ENCODE measurements at places on chromosomes 16 and 17. TPM values are rescaled to one million over a fixed set of nuclear protein-coding genes. Genes with fewer than 3 reads are reported as not detected.

DNA sequence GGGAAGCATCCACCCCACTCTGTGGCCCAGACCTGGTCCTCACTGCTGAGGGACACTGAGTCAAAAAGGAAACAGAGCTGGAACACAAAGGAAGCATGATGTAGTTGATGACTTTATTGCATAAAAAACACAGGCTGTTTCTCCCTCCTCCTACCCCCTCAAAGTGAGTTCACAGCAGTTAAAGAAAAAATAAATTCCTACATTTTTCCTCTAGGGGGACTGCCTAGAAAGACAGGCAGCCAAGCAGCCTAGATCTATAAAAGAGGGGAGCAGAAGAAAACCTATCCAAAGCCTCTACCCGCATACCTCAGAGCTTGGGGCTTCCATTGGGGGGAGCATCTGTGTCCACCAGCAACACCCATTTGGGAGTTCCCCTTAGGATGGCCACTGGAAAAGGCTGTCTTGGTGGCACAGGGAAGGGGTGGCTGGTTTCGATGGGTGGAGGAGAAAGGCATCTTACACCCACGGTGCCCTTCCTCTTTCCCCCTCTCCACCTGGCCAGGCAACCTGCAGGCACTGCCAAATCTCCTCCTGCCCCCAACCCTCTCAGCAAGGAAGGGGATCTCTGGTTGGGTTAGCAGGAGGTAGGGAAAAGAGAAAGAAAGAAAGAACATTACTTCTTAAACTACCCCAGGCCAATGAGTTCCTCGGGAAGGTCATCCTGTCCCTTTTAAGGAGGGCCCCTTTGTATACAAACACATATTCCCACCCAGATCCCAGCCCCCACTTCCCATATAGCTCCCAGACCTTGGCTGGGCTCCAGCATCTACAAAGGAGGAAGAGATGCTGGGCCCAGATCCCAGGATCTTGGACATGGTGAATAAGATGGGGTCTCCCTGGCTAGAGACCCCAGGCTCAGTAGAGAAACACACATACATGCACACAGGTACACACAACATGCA lies 4.0 kb upstream of the SCRN2 start:
- DNase-seq: no peak

DNA sequence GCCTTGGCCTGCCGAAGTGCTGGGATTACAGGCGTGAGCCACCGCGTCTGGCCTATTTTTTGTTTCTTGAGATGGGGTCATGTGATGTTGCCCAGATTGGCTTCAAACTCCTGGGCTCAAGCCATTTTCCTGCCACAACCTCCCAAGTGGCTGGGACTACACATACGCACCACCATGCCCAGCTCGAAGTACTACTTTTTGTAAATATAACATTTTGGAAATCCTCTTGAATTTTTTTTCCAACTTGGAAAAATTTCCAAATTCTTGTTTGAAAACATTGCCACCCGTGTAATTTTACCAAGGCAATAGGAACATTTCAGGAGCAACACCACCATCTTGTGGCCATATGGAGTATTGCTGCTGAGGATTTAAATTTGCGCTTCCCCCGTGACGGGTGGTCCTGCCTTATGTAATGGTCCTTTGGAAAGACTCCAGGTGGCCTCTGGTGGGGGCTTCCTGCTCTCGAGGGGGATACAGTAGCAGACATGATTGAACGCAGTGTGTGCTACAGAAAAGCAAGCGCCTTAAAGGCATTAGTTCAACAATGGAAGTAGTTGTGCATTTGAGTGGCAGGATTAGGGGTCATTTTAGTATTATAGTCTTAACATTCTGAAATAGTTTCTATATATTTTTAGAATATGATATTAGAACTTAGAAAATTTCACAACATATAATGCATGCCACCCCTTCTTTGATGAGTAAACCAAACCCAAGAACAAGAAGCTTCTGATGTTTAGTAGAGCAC lies 8.0 kb downstream of the FLYWCH1 start:
- DNase-seq: peak; percentile 78

KRTAP9-4 gene
- not detected for total RNA-seq

FAM222B gene
- 6.9 TPM for total RNA-seq

GRCh38 chr16:11032922-11033291 lies 88.5 kb downstream of the CLEC16A start:
- DNase-seq: peak; percentile 89

- no peak for DNase-seq
Measured at GRCh38 chr17:28928061-28928460, 23.3 kb downstream of the PHF12 start.

DNA sequence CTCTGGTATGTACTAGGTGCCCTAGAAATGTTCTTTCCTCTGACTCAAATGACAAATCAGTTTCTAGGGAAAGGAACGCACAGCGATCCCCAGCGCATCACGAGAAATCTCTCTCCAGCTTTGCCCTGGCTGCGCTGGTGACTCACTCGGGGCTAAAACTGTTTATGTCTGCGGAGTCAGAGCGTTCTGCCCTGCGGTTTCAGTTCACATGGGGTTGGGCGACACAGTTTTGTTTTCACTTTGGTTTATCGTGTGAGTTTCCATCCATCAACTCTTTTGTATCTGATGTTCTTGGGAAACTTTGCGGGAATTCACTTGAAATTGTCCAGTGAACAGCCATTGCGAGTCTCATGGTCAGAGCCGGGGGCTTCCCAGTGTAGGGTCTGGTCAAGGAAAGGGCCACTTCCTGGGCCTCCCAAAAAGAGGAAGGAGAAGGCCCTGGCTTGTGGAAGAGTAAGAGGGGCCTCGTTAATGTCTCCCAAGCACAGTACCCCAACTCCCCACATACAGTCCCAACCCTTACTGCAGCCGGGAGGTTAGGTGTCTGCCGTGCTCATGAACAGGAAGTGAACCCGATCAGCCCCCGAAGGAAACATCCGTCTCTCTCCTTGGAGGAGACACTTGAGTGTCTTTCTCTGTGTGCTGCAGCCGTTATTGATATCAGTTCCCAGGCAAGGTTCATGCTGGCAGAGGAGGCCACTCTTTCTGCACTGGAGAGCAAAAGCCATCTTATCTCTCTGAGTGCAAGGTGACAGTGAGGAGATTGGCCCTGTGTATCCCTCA lies 643.2 kb downstream of the WWOX start:
- peak; percentile 98 for DNase-seq

DNA sequence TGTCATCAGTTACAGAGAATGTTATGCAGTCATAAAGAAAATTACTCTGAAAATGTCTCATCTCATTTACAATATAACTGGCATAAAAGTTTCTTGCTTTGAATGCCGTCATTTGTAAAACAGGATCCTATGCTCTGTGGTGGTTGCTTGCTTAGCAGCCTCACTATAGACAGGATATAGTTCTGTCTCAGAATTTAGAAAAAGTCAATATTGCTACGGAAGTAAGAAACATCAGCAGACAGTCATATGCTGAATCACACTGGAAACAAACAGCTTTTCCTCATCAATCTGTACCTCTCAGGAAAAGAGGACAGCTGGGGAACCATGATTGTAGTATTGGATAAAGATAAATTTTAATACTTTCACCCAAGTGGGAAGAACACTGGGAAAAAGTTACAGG lies 105.5 kb downstream of the MYO1D start:
- peak; percentile 8 for DNase-seq

DNA sequence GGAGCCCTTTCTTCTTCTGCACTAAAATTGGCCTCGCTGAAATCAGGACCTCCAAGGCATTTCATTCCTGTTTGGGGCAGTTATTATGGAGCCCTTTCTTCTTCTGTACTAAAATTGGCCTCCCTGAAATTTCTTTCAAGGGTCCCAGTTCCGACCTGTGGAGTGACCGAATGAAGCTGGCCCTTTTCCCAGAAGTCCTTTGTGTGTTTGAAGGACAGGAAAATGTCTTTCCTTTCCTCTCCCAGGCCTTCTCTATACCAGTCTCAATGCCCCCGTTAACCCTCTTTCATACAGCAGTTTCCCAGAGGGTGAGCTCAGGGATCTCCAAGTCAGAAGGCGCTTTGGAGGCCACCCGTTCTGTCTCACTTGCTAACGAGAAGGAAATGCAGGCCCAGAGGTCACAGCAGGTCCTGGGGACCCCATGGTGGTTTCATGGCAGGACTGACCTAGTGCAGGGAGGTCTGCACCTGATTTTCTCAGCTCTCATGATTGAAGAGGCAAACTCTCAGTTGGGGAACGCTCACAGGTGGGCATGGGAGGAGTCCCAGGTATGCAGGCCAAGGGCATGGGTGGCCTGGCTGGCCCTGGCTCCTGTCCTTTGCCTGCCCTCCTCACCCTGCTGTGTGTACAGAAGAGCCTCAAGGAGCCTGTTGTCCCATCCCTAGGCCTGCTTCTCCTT lies 37.1 kb upstream of the DOC2B start:
- no peak for DNase-seq

DNA sequence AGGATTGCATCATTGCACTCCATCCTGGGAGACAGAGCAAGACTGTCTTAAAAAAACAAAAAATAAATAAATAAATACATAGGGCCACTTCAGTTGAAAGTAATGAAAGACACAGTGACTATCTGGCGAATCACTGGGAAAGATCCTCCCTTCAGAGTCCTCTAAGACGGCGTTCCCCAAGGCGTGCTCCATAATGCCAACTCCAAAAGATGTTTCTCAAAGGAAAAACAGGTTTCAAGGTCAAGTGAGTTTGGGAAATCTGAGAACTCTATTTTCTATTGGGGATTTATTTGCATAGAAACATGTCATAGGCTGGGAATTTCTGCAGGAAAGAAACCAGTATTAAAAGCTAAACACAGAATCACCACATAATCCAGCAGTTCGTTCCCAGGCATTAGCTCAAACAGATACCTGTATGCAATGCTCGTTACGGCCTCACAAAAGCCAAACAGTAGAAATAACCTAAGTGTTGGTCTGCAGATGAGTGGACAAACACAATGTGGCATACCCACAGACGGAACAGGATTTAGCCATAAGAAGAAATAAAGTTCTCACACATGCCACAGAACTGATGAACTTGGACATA lies 7.9 kb downstream of the KLHDC4 start:
- DNase-seq: peak; percentile 36

DNA sequence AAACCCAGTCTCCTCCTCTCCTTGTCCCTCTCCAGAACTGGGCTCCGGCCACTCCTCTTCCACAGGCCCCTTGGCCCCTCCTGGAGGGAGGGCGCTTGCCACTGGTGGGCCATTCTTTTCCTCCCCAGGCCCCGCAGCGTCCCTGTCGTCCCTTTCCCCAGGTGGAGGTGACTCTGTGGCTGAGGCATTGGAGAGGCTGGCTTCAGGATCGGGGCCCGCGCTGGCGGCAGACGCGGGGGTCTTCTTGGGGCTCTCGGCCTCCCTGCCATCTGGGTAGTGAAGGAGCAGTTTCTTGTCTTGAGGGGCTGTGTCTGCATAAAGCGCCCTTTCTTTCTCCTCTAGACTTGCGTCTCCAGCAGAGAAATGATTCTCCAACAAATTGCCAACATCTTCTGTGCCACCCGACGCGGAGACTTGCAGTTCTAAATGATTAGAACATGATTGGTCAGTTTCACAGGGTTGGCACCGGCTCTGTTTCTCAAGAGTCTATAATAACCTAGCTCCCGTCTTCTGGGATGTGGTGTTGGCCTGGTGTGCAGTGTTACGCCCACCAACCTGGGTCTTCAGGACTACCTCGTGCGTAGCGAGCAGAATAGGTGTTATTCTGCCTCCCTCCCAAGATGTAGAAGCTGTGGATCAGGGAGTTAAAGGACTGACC lies 34.1 kb downstream of the SRL start:
- no peak for DNase-seq
